ENCODE measurements at places on chromosomes 12 and 14. TPM values are rescaled to one million over a fixed set of nuclear protein-coding genes. Genes with fewer than 3 reads are reported as not detected.

Gene AQP2
- not detected for total RNA-seq

Gene RASSF9
- total RNA-seq, result 8.5 TPM

Gene CDK4
- 208 TPM for total RNA-seq

Gene ANO2
- total RNA-seq, result not detected

Gene WNT1
- total RNA-seq, result not detected

Gene OR4E2
- total RNA-seq, result not detected

Gene KRT2
- total RNA-seq, result not detected

Gene TC2N
- total RNA-seq, result 1.6 TPM

Gene BATF
- total RNA-seq, result not detected

Gene KRT85
- total RNA-seq, result not detected

Gene MRPL42
- 19.0 TPM for total RNA-seq

Gene ARG2
- total RNA-seq, result 0.74 TPM

Gene TMEM233
- total RNA-seq, result not detected

Gene IAPP
- total RNA-seq, result not detected

Data from fibroblast of the aortic adventitia (primary cell).